ENCODE measurements at places on chromosomes 3 and 15.
A peak's percentile ranks its signal among the peaks of the same experiment; 100 is the strongest.

GRCh38 chr3:156892701-156893100 lies 66.5 kb downstream of the LEKR1 start:
- no peak for DNase-seq

- DNase-seq: no peak
Measured at GRCh38 chr3:15647611-15648167, 46.1 kb downstream of the BTD start.

- DNase-seq: no peak
Measured at GRCh38 chr15:68330901-68331300, 53.4 kb downstream of the FEM1B start.

DNA sequence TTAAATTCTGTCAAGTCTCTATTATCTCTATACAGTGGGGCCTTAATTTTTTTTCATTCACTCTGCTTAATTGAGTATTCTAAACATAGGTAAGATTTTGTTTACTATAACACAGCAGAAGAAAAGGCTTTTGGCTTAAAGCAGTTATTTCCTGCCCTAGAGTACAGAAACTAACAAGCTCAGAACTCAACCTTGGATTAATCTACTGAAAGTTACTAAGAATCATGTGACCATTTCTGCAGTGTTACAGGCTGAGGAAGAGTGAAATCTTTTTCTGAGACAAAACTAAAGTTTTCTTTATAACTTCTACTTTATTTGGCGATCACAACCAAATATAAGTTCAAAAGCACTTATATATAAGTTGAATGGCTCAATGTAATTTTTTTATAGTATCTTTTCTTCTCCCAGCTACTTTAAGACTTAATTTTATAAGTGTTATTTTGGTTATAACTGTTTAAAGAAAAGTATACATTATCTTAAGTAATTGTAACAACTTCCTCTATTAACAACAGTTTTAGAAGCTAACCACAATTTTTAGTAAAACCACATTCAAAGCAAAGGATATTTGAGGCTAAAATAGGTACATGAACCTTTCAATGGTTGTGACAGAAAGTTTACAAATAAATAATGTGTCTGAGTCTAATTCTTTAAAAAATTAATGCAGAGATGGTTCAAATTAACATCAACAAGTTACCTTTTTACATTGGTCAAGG lies 240.6 kb upstream of the NAALADL2 start:
- DNase-seq: no peak

DNA sequence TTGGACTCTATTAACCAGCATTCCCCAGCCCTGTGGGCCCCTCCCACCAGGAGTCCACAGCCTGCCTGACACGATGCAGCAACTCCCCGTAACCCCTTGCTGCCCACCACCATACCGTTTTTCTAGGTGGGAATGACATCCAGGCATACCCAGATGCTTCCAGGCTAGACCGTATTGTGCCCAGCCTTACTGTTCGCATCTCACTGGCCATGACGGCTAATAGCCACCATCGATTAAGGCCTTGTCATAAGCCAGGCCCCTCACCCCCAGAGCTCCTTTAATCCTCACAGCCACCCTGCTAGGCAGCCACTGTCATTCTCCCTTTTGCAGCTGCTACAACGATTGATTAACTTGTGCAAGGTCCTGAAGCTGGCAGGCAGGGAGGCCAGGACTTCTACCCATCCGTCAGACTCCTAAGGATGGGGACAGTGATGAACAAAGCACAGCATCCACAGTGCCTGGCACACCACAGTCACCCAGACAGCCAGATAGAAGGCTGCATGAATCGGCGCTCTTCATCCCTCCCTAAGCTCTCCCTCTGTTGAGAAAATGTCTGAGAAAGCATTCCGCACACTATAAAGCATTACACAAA lies 60.0 kb upstream of the FLNB start:
- DNase-seq: no peak

- DNase-seq: peak; percentile 85
Measured at GRCh38 chr3:48918388-48919214, at the start of gene ARIH2. Gene ARIH2, plus strand, starts transcription at chr3:48918842. Its CDS starts 8,717 bp downstream, at chr3:48927559.

DNA sequence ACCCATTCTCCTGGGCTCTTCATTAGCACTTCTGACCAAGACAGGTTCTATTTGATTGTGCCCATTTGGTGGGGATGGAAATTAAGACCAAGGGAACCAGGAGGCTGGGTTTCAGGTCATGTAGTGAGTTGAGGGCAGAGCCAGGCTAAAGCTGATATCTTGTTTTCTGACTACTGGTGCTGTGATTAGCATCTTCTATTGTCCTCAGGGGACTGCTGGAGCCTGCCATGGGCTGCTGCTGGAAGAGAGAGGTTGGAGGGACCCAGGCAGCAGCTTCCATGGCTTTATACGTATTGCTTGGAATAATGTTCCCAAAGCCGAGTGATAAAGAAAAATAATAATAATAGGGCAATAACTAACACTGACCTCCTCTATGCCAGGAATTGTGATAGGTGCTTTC lies 211.4 kb upstream of the ROPN1 start:
- no peak for DNase-seq

- no peak for DNase-seq
Measured at GRCh38 chr15:58380280-58380945, 51.4 kb upstream of the LIPC start.

DNA sequence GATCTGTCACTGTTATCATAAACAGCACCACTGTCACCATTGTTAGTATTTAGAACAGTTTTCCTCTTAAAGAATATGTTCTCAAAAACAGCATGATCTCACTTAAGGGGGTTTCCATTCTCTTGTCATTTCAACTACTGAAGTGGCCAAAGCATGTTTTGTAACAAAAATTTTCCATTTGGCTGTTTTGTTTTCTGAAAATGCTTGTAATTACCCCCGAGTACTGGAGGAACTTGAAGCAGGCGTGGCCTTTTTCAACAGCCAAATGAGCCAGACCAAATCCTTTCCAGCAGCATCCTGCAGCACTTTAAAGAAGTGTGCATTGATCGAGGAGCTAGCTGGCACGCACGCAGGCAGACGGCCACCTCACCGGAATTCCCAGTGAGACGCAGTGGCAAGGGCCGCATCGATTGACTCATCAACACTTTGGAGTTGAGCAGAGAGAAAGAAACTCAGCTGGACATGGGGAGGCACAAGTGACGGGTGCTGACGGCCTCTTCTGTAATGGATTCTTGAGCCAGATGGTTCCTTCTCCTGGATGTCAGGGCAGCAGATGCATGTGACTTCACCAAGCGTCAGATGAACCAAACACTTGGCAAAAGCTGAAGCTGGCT lies 234.3 kb upstream of the IGF1R start:
- no peak for DNase-seq
